GM10248 (cell line): ENCODE measurements at places on chromosomes 11 and 22.

DNA sequence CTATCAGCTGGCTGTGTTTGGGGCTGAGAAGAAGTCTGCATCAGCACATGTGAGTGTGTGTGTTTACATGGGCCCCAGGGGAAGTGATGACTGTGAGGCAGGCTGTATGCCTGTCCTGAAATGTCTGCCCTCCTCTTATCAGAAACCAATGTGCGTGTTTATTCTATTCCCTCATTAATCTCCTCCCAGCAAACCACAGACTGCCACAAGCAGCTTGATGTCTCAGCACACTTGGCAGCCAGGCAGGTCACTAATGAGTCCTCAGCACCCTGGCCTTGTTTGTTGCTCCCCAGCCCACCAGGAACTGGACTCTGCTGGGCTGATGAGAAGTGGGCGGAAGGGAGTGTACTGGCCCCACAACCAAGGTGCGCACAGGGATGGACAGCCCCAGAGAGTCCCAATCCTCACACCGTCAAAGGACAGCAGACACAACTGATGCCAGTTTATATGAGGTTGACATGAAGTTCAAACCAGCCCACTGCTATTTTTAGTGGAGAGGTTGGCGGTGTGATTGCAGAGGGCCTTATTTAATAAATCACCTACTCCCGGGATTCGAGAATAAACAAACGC, 225.8 kb downstream of the ETS1 start:
- no peak for DNase-seq

DNA sequence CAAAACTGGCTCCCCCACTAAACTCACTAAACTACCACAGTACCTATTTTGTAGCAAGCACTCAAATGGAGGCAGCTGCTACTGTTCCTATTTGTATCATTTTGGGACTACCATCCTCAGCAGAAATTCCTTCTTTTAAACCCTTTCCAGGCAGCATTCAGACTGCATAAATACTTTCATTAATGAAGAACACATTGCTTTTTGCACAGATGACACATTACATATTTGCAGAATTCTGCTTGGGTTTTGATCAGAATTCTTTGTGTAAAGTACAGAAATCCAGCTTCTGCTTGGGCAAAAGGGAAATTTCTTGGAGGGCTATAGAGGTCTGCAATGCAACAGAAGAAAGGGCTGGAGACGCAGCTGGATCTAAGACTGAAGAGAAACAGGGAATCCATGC, 24.2 kb downstream of the RBX1 start:
- DNase-seq, result no peak

DNA sequence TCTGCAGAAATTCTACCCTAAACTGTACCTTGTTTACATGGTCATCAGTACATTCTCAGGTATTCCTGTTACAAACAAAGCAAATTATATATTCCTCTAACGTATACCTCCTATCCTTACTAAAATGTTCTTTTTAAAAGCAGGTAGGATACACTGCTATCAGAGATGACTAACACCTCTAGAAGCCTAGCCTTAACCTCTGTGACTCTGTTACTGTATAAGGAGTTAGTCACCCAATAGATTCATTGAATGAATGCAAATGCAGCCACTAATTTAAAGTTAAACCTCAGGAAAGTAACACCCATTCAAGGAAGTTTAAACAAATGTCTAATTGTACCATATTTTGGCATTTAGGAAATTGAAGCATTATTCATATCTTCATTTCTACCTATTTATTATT, 82.2 kb downstream of the FCHSD2 start:
- no peak for DNase-seq

DNA sequence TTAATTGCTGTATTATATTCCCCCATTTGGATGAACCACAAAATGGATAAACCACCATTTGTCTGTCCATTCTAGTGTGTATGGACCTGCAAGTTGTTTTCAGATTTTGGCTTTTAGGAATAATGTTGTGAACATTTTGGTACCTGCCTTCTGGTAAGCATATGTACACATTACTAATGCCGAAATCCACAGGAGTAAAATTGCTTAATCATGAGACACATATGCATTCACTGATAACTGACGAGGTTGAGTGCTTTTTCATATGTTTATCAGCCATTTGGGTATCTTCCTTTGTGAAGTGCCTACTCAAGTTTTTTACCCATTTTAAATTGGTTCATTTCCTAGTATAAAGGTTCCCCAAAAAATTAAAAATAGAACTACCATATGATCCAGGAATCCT, 34.2 kb downstream of the OSBP2 start:
- no peak for DNase-seq

- peak; percentile 34 for DNase-seq
Measured at GRCh38 chr11:48063424-48063978, 83.1 kb downstream of the PTPRJ start.

- DNase-seq, result peak; percentile 35
Measured at GRCh38 chr22:45785458-45785857, 113.8 kb downstream of the ATXN10 start.

DNA sequence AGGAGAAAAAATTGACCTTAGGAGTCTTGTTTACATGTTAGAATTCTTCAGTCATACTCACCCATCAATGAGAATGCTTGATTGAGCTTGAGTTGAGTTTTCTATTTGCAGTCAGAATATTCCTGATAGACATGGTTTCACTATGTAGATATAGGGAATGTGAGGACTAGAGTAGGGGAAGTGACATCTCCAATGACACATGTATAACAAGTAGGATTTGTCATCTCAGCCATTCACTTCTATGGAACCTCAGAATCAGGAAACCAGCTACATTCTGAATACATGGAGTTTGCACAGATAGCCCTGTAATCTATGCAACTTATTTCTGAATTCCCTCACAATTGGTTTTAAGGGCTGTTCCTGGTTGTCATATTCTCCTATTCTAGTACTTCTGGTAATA, 20.1 kb upstream of the OR9Q1 start:
- DNase-seq, result no peak

DNA sequence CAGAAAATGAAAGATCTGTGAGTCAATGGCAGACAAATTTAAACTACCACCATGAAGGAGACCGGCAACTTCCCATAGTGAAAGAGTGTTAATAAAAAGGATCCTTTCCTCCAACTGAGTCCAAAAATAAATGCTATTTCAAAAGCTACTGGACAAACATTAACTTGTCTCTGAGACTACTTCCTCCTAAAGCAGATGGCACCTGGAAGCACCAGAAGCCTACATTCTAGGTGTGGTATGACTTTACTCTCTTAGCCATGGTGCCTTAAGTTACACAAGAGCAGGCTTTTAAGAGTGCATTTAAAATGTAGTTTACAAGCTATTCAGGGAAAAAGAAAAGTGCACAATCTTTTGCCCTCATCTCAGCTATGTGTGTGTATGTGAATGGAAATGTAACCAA, 2.5 kb downstream of the ARHGAP32 start:
- DNase-seq, result no peak

- no peak for DNase-seq
Measured at GRCh38 chr11:73274722-73275380, 2.7 kb downstream of the P2RY6 start.

GRCh38 chr11:134340354-134340964, 8.7 kb downstream of the GLB1L2 start:
- no peak for DNase-seq

GRCh38 chr11:75533896-75534258, 8.1 kb upstream of the GDPD5 start:
- no peak for DNase-seq

DNA sequence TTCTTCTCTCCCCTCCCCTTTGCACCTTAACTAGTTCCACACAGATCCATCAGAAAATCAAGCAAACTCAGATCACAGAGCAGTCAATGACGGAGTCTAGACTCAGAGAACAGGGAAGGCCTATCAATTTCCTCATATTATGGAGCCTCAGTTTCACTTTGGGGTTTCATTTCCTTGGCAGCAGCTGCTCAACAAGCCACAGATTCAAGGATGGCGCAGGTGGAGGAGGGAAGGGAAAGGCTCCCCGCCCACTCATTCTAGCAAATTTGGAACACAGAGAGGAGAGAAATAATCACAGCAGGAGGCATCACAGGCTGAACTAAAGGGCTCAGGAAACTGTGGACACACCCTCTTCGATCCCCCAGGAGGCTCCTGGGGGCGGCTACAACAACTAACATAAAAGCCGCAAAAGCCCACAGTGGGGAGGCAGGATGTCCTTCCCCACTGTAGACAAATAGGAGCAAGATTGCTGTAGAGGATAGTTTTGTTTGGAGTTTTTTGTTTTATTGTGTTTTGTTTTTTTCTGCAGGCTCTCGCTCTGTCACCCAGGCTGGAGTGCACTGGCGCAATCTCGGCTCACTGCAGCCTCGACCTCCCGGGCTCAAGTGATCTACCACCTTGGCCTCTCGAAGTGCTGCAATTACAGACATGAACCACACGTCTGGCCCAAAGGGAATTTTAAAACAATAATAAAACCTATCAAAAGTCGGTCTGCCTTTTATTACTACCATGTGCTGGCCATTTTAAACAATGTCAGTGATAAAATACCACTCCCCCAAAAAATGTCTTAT, 3.4 kb downstream of the PLAAT3 start:
- no peak for DNase-seq

- peak; percentile 24 for DNase-seq
Measured at GRCh38 chr11:26227301-26227746, 104.6 kb upstream of the ANO3 start.

- DNase-seq, result no peak
Measured at GRCh38 chr11:106681435-106681834, 336.8 kb downstream of the GUCY1A2 start.

DNA sequence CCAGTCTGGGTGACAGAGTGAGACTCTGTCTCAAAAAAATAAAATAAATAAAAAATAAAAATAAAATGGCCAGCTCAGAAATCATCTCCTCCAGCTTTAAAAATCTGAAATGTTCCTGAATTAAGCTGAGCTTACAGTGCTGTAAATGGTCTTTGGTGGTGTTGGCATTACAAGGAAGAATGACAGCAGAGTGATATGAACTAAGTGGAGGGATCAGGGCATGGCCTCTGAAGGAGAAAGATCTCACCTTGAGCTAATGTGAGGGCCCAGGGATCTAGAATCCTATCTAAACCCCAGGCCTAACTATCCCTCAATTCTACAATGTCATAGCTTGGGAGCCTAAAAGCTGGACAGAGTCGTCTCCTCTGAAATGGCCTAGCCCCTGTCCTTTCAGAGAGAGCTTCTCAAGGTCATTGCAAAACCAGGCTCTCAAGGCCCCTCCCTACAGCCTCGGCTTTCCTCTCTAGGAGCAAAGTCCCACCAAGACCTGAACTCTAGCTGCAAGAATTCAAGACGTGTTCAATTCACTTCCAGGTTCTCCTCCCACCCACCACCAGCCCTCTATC, 345.4 kb downstream of the BUD13 start:
- no peak for DNase-seq

DNA sequence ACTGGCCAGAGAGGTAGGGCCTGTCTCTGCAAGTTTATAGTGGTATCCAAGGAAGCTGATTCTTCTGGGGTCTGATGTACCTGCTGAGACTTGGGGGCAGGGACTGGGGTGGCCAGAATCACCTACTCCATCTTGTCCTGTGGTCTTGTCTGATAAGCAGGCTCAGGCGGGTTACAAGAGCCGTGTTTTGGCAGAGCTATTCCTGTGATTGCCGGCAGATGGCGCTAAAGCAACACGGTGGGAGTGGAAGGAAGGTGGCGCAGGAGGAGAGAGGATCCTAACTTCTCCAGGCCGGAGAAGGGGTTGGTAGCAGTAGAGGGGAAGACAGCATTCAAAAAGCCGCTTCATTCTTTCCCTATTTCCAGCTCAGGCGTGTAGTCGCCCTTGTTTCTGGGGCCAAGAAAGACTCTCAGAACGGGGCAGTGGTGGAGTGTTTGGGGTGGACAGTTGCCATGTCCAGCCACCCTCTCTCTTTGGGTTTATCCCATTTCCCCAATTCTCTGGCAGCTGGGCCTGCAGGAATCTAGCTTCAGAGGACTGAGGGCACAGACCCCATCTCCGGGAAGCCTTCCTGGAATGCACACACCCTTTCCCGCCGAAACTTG, 15.1 kb downstream of the CHRM1 start:
- DNase-seq, result peak; percentile 84

DNA sequence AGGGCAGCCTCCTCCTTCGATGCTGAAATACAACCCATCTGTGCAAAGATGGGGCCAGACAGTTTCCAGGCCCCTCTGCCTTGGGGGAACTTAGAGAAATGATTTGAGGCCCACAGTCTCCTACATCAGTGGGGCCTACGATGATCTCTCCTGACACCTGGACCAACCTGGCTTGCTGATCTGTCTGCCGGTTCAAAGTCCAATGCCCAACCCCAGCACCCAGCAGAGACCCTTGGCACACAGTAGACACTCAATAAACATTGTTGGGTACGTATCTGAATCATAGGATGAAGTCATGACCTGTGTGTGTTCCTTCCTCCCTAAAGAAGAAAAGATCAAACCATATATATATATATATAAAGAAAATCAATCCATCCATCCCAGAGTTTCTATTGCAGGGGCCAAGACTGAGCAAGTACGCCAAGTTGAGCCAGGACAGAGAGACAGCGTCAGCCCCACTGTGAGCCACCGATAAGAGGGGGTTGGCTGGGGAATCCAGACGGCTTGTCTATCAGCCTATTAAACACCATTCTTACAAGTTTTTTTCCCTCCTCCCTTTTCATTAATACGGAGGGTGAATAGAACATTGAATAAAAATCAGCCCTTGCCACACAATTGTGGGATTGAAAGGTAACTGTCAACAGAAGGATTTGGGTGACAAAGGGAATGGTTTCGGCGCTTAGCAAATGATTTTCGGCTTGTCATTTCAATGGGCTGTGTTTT, 244.1 kb downstream of the MN1 start:
- DNase-seq, result no peak

- no peak for DNase-seq
Measured at GRCh38 chr11:78647986-78648875, 73.6 kb upstream of the NARS2 start.

DNA sequence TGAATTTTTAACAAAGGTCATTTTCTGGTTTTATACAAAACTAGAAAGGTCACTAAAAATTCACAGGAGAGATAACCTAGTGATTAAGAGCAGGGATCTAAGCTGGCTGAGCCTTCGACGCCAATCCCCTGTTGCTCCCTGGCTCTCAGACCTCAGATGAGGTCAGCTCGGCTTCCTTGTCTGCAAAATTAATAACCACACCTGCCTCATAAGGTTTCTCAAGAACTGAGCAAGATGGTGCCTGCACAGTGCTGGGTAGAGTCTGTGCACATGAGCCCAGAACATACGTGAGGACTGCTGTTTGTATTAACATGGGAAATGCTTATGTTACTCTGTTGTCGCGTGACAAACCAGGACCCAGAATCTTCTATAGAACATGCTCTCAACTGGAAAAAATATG, 24.4 kb upstream of the CD5 start:
- DNase-seq, result no peak

- no peak for DNase-seq
Measured at GRCh38 chr11:14275076-14275475, 83.9 kb downstream of the RRAS2 start.

DNA sequence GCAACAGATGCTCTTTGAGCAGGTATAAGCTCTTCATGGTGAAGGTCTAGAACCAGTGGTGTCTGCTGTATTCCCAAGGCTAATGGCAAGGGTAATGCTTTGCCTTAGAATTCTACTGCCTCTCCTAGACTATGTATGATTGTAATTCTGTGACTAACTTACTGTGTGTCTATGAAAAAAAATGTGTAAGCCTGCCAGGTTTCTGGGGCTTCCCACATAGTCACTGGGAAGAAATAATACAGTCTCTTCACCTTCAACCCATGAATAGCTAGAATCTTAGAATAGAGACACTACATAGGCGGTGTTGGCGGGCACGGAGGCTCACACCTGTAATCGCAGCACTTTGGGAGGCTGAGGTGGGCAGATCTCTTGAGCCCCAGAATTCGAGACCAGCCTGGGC, 84.1 kb downstream of the C11orf91 start:
- no peak for DNase-seq
